ENCODE measurements at places on chromosomes 11 and 22.

GRCh38 chr11:73271936-73272679 is at the start of gene P2RY6:
P2RY6 (plus strand) TSS chr11:73272338; CDS start chr11:73296519, 24,181 bp downstream.
- no peak for DNase-seq

GRCh38 chr11:67002921-67003411 is 20.0 kb upstream of the SYT12 start:
- no peak for DNase-seq

GRCh38 chr11:77753230-77753629 is 67.3 kb downstream of the RSF1 start:
- no peak for DNase-seq

DNA sequence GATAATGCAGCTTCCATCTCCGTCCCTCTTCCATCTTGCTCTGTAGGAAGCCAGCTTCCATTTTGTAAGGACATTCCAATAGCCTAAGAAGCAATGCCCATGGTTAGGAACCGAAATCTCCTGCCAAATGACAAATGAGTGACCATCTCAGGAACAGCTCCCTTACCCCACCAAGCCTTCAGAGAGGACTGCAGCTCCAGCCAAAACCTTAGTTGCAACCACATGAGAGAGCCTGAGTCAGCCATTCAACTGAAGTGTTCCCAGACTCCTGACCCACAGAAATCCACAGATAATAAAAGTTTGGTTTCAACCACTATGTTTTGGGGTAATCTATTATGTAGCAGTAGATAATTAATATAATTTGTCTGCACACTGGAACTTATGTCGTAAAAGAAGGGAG is 51.7 kb upstream of the LDLRAD3 start:
- DNase-seq = no peak

- DNase-seq = peak; percentile 22
Measured at GRCh38 chr11:12841946-12842630, 167.0 kb upstream of the RASSF10 start.

DNA sequence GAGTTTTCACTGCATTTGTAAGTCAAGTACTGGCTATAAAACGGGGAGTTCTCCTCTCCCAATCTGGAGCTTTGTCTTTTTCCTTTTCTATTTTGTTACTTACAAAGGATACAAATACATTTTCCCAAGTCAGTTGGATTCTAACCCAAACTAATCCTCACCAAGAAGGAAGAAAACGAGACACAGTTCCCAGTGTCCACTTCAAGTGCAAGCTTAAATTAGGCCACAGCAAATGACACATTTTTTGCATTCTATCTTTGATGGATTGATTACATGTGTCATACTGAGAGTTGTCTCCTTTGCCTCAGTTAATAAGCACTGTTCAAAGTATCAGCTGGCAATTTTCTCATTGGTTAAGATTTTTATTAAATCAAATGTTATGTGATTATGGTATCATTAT is 296.7 kb upstream of the ANO5 start:
- DNase-seq = no peak

DNA sequence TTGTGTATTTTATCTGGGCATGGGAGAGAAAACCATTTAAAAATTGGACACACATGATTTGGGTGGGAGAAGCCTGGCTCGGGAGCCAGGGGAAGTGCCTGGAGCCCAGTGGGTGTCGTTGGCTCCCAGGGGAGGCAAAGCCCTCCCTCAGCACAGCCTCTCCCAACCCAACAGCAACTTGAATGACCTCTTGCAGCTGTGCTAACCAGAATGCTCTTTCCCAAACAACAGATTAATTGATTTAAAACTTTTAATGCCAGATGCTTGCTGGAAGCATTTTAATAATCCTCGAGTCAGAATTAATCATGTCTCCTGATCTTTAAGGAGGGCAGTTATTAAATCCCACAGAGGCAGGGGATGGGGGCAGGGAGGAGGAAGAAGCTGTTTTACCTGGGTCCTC is 401.6 kb downstream of the BUD13 start:
- DNase-seq = no peak

GRCh38 chr22:46081036-46081830 is 69.1 kb upstream of the PPARA start:
- DNase-seq = no peak

- DNase-seq = no peak
Measured at GRCh38 chr11:126646701-126647557, 291.4 kb downstream of the ST3GAL4 start.

GRCh38 chr11:81707881-81708280 is 1025.8 kb downstream of the FAM181B start:
- DNase-seq = peak; percentile 3

- no peak for DNase-seq
Measured at GRCh38 chr11:123543797-123544196, 110.6 kb downstream of the SCN3B start.

DNA sequence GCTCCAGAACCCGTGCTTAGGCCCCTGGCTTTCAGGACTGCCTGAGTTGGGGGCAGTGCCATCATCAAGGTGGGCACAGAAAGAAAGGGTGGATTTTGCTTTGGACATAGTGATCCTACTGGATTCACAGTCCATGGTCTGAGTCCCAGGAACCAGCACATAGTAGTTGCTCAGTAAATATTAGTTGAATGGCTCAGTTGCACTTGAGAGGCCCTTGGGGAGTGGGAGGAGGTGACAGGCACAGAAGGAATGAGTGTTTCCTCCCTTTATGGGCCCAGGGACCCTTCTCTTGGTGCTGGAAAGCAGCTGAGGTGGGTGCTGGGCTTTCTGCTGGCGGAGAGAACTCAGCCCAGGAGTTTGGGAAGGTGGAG is 16.6 kb downstream of the ARHGEF17 start:
- DNase-seq = no peak

DNA sequence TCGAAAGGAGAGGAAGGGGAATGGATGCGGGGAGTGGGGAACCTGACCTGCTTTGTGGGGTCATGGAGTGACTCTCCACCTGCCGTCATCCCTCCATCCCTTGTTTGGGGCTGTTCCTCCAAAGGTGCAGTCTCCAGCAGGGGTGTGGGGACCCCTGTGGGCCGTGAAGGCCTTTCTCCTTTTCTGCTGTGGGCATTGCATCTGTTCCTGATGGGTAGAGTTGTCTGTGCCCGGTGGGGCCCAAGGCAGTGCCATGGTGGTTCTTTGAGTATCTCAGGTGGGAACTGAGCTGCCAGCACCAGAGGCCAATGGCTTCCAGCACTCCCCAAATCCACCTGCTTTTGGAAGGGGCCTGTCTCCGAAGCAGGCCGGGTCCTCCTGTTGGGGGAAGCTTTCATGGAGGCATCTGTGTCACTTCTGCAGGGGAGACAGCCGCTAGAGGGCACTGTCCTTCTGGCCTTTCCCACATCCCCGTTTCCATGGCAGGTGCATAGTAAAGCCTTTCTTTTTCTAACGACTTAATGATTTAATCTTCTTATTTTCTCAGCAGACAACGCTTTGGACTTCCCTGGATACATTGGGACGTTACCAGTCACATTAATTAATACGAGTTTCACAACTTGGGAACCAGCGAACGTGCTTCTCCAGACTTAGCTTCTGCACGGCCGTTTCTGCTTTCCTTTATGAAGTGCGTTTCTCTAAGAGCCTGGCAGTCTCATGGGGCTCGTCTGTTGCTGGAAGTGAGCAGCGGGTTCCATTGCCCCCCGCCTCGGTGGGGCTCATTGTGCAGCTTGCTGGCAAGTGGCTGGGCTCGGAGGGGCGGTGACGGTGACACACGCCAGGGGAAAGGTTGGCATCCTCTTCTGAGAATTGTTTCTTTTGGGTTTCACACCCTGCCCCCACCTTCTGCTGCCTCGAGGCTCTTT is 57.1 kb downstream of the PARVB start:
- DNase-seq = peak; percentile 71
